ENCODE measurements at places on chromosomes 1 and 21.

DNA sequence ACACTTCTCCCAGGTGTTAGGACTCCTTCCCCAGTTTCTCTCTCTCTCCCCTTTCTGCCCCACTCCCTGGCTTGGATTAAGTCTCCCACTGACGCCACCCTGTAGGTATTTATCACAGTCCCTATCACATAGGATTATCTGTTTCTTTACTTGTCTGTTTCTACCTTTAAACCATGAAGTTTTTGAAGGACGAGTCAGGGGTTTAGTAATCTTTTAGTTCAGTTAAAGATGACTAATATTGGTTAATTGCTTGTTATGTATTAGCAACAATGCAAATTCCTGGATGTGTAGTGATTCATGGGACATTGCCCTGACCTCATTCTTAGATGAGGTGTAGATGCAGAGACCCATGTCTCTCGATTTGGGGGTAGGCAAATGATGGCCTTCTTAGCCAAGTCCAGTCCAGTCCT, 6.4 kb downstream of the LAMC1 start:
- DNase-seq: no peak

DNA sequence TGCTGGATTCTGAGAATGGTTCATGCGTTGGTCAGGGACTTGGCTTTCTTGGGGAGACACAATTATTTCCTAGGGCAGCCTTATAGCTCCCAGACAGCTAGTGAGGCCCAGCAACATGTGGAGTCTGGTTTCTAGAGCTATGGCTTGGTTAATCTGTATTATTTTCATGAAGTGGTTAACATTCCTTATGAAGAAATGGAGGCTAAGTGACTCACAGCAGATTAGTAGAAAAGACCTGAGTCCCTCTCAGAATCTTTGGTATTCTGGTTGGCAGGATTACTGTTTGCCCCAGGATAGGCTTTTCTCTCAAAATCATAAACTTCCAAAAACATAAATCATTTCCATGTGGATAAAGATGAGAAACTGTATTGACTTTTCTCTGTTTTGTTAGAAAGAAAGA, 42.3 kb downstream of the DUSP10 start:
- no peak for DNase-seq

GRCh38 chr1:81430955-81431623, 369.6 kb upstream of the ADGRL2 start:
- DNase-seq: no peak

DNA sequence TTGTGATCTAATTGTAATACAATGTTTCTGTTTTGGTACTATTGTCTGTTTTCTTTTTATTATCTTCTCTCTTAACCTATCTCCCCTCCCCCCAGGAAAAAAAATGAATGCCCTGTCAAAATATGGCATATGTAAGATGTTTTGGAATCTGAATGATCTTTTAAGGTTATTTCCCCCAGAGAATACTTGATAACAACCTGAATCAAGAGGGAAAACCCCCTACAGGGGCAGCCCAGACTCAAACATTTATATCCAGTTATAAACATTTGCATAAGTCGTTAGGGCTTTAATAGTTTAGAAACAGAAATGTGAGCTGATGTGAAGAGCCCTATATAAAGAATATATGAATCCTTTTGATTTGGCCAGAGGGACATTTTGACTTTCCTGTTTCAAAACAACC, 169.5 kb downstream of the VAV3 start:
- DNase-seq: no peak

DNA sequence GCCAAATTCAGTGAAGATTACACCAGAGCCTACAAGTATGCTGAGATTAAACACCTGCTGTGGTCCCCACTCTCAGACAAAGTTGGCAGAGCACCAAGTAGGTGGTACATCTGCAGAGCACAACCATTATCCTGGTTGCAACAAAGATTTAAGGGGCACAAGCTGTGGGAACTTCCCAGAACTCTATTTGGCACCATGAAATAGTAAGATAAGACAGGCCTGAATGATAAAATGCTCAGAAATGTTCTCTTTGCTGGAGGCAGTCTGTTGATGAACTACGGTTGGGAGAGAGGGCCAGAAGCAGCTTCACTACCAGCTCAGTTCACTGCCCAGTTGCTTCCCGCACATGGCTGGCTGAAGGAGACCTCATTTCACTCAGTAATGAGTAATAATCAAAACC, 19.9 kb downstream of the RPL5 start:
- no peak for DNase-seq

- no peak for DNase-seq
Measured at GRCh38 chr1:24745711-24746413, 615 bp downstream of the CLIC4 start.

All from nucleus accumbens (tissue), 56 donors.